Cerebellum (tissue), 4 donors: ENCODE measurements at places on chromosomes 4 and X. TPM values are rescaled to one million over a fixed set of nuclear protein-coding genes. Genes with fewer than 3 reads are reported as not detected.

Gene FAM3A
- 9.3 TPM for total RNA-seq

Gene CSN1S1
- total RNA-seq, result not detected

Gene SATL1
- total RNA-seq, result 2.6 TPM

Gene ERAS
- 0.27 TPM for total RNA-seq

Gene LNX1
- 17.2 TPM for total RNA-seq

Gene CT45A5
- total RNA-seq, result not detected
